ENCODE measurements at places on chromosomes 1 and 21.

DNA sequence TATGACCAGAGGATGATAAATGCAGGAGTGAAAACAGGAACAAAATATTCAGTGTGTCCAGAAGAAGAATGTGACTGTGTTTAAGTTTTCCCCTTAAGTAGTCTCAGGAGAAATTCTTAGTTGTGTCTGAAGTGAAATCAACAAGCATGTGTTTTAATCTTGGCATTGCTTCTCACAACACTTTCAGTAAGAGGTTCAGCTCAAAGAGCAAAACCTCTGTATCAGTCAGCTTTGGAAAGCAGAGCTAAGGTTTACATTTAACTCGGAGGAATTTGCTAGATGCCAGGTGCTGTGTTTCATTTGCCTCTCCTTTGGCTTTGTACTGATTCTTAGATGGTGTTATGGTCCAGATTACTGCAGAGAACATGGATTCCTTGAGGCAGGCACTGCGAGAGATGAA lies 28.6 kb downstream of the CC2D1B start:
- DNase-seq = no peak

GRCh38 chr21:27339902-27340301 lies 373.0 kb upstream of the ADAMTS5 start:
- no peak for DNase-seq

DNA sequence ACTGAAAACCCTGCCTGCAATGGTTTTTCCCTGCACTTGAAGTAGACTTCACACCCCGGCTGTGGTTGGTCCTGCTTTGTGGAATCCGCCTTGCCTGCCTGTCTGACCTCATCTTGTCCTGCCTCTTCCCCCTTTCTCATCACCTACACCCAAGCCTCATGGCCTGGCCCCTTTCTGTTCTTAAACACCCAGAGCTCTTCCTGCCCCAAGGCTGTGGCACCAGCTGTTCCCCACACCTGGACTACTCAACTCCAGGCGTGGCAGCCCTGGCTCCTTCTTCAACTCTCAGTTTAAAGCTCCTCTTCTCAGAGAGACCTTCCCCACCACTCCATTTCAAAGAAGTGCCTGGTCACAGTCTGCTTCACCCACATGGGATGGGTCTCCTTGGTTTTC lies 27.0 kb downstream of the KIAA1614 start:
- no peak for DNase-seq

DNA sequence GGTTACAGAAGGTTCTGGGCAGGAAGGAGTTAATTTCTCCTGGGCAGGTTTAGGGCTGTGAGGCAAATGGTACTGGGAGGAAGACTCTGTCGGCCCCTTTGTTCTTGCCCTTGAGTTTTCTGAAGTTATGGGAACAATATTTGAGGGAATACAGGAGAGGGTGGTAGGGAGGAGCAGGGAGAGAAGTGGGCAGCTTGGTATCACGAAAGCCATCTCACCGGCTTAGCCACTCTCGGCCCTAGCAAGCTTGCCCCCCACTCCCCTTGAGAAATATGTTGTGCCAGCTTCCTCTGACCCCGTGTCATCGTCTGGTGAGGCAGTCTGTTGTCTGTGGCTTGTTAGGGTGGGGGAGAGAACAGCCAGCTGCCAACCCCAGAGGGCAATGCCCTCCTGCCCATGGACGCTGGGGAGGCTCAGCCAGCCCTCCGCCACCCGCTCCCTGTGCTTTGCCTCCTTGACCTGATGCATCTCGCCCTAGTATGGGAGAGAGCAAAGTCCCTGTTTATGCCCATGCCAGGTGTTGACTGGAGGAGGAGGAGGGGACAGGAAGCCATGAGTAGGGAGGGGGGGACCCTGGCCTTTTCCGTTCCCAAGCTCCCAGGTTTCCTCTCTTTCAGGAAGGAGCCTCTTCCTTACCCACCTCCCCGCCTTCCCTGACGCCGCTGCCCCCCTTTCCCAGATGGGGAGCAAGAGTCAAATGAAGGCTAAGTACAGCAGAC lies 1.2 kb downstream of the EFNA1 start:
- no peak for DNase-seq

GRCh38 chr1:223161321-223161720 lies 18.3 kb upstream of the TLR5 start:
- no peak for DNase-seq
